ENCODE measurements at places on chromosomes 12 and 14. TPM values are rescaled to one million over a fixed set of nuclear protein-coding genes. Genes with fewer than 3 reads are reported as not detected.

The NANOG gene
- total RNA-seq, result 1.9 TPM

- no peak overlapping the region for H3K4me3 ChIP-seq
- H3K27ac ChIP-seq, result no peak overlapping the region
- no peaks in the 10 kb centered on the region for H3K36me3 ChIP-seq
- H3K27me3 ChIP-seq, result no peaks in the 10 kb centered on the region
Observed at GRCh38 chr14:74065746-74066575, 18.3 kb downstream of the ALDH6A1 start.

GRCh38 chr14:76422662-76423061, 46.7 kb downstream of the ESRRB start:
- H3K4me1 ChIP-seq, result no peaks in the 10 kb centered on the region
- no peaks in the 10 kb centered on the region for H3K27me3 ChIP-seq
- H3K27ac ChIP-seq, result no peak overlapping the region
- H3K4me3 ChIP-seq, result no peak overlapping the region
- no peaks in the 10 kb centered on the region for H3K36me3 ChIP-seq
- DNase-seq, result no peak

DNA sequence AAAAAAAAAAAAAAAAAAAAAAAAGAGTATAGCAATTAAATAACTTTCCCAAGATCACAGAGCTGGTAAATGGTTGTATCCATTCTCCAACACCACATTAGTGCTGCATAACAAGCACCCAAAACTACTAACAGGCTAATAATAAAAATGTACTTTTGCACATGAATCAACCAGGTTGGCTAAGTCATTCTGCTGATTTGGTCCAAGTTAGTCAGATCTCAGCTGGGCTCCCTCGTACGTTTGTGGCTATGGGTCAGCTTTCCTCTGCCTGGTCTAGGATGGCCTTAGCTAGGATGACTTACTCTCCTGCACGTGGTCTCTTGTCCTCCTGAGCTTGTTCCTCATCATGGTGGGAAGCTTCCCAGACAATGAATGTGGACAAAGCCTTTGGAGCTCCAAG, 7.9 kb upstream of the PLEKHG6 start:
- peaks cover 3% of the 10 kb centered on the region for H3K4me1 ChIP-seq
- H3K36me3 ChIP-seq, result no peaks in the 10 kb centered on the region
- no peak for DNase-seq
- H3K27me3 ChIP-seq, result no peaks in the 10 kb centered on the region
- no peak overlapping the region for H3K4me3 ChIP-seq
- H3K27ac ChIP-seq, result no peak overlapping the region

- peak; percentile 18 for DNase-seq
- H3K36me3 ChIP-seq, result no peaks in the 10 kb centered on the region
- peaks cover 47% of the 10 kb centered on the region for H3K27me3 ChIP-seq
Observed at GRCh38 chr12:44873898-44874297, 2.2 kb downstream of the NELL2 start.

GRCh38 chr14:95255487-95255886, 64.2 kb downstream of the CLMN start:
- no peak overlapping the region for H3K27ac ChIP-seq
- no peaks in the 10 kb centered on the region for H3K27me3 ChIP-seq
- DNase-seq, result peak; percentile 86
- H3K36me3 ChIP-seq, result no peaks in the 10 kb centered on the region

- H3K27me3 ChIP-seq, result no peaks in the 10 kb centered on the region
- no peak for DNase-seq
- no peaks in the 10 kb centered on the region for H3K4me1 ChIP-seq
- no peak overlapping the region for H3K27ac ChIP-seq
- H3K36me3 ChIP-seq, result no peaks in the 10 kb centered on the region
Observed at GRCh38 chr12:74917743-74918142, 291.9 kb downstream of the KCNC2 start.

The NDUFA12 gene
- 132 TPM for total RNA-seq

- peaks cover 5% of the 10 kb centered on the region for H3K4me1 ChIP-seq
- no peak overlapping the region for H3K27ac ChIP-seq
- no peak overlapping the region for H3K4me3 ChIP-seq
- DNase-seq, result no peak
- no peaks in the 10 kb centered on the region for H3K36me3 ChIP-seq
Observed at GRCh38 chr14:96660667-96661066, 136.5 kb upstream of the VRK1 start.

The GPR65 gene
- total RNA-seq, result 0.04 TPM

DNA sequence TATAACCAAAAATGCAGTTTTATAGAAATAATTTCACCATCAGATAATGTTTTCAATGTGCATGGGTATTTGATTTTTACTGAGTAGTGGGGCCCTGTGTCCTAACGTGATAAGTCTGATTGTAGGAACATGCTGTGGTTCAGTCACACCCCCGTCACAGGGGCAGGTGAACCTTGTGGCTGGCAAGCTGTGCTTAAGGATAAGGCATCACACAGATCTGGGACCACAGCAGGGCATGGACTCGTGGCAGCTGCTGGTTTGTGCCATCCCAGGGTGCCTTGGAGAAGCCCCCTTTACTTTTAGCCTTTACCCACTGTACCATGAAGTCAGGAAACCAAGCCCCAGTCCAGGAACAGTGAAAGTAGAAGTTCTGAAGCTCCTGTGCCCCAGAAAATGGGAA, 16.7 kb downstream of the CCNK start:
- no peaks in the 10 kb centered on the region for H3K4me1 ChIP-seq
- no peaks in the 10 kb centered on the region for H3K36me3 ChIP-seq
- no peak overlapping the region for H3K27ac ChIP-seq
- H3K27me3 ChIP-seq, result no peaks in the 10 kb centered on the region

DNA sequence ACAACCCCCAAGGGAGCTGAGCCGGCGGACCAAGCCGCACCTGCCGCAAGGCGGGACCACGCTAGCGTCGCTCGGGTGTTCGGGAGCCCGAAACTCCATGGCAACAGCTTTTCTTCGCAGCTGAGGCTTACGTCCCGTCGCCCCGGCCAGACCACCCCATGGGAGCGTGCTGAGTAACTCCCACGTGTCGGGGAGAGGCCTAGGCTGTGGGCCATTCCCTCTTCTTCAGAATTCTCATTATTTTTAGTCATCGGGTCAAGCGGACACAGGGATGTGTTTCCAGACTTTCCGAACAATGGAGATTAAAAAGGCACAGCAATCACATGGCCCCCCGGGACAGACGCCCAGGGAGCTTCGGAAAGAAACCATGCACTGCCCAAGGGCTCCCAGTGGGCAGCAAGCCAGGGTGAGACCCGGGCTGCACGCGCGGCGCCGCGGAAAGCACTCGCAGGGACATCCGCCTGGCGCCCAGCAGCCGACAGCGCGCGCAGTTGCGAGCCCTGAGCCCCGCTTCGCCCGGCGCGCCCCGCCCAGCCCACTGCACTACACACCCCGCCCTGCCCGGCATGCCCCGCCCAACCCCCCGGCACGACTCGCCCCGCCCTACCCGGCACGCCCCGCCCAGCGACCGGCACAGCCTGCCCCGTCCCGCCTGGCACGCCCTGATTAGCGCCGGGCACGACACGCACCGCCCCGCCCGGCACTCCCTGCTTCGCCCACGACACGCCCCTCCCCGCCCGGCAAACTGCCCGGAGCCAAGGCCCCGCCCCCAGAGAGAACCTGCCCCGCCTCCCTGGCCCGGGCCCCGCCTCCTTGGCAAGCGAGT, 422 bp upstream of the AK7 start:
- peaks cover 5% of the 10 kb centered on the region for H3K4me1 ChIP-seq
- H3K4me3 ChIP-seq, result peak overlapping the region; percentile 61
- peak; percentile 98 for DNase-seq
- H3K27me3 ChIP-seq, result no peaks in the 10 kb centered on the region
- peak overlapping the region; percentile 56 for H3K27ac ChIP-seq
- H3K36me3 ChIP-seq, result no peaks in the 10 kb centered on the region

- H3K36me3 ChIP-seq, result no peaks in the 10 kb centered on the region
- no peak overlapping the region for H3K4me3 ChIP-seq
- no peaks in the 10 kb centered on the region for H3K27me3 ChIP-seq
- no peak for DNase-seq
- peak overlapping the region; percentile 58 for H3K27ac ChIP-seq
- H3K4me1 ChIP-seq, result peaks cover 10% of the 10 kb centered on the region
Observed at GRCh38 chr14:102279282-102279681, 25.7 kb downstream of the MOK start.

- DNase-seq, result peak; percentile 41
- no peak overlapping the region for H3K4me3 ChIP-seq
- peaks cover 10% of the 10 kb centered on the region for H3K4me1 ChIP-seq
- peak overlapping the region; percentile 54 for H3K27ac ChIP-seq
- H3K36me3 ChIP-seq, result no peaks in the 10 kb centered on the region
- H3K27me3 ChIP-seq, result no peaks in the 10 kb centered on the region
Observed at GRCh38 chr14:102683399-102684297, 91.2 kb downstream of the RCOR1 start.

DNA sequence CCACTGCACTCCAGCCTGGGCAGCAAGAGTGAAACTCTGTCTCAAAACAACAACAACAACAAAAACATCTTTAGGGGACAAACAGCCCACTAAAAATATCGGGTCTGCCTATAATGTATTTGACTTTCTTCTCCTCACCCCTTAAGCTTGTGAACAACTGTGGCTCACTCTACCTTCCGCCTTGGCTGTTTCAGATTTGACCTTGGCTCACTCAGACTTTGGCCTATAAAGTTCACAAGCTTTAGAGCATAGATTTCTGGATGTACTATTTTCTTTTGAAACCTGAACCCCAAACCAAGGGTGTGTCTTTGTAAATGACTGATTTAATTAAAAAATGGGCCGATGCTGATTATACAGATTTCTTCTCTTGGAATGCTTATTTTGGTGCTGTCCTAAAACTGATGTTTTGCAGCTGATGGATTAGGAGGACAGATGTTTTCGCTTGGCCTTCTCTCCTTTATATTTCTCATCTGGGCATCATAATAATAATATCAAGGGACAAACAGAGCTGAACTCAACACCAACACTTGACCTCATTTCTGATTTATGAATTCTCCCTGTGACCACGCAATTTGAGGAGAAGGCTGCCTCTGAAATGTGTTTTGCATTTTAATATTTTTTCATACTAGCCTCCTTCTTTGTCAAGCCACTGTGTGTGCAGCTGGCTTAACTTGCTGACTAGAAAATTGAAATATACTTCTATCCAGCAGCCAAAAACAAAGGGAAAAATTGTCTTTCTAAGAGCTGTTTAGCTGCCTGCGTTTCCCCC, 40.2 kb upstream of the RASSF3 start:
- DNase-seq, result no peak
- no peaks in the 10 kb centered on the region for H3K27me3 ChIP-seq
- H3K36me3 ChIP-seq, result no peaks in the 10 kb centered on the region
- no peaks in the 10 kb centered on the region for H3K4me1 ChIP-seq
- H3K27ac ChIP-seq, result no peak overlapping the region

- no peaks in the 10 kb centered on the region for H3K4me1 ChIP-seq
- H3K4me3 ChIP-seq, result no peak overlapping the region
- no peak overlapping the region for H3K27ac ChIP-seq
- H3K27me3 ChIP-seq, result peaks cover 4% of the 10 kb centered on the region
Observed at GRCh38 chr12:13686260-13686659, 295.1 kb downstream of the GRIN2B start.

GRCh38 chr12:89280833-89281538, 71.3 kb downstream of the DUSP6 start:
- H3K27ac ChIP-seq, result no peak overlapping the region
- H3K36me3 ChIP-seq, result no peaks in the 10 kb centered on the region
- H3K4me3 ChIP-seq, result no peak overlapping the region
- H3K4me1 ChIP-seq, result no peaks in the 10 kb centered on the region

The LPAR5 gene
- total RNA-seq, result 1.0 TPM

The B4GALNT1 gene
- 0.97 TPM for total RNA-seq

The CDK17 gene
- 33.1 TPM for total RNA-seq

The KRT71 gene
- not detected for total RNA-seq

The TMEM117 gene
- 47.1 TPM for total RNA-seq

Measured in hepatocyte (in vitro differentiated cells).